ENCODE measurements at places on chromosomes 5 and 9. TPM values are rescaled to one million over a fixed set of nuclear protein-coding genes. Genes with fewer than 3 reads are reported as not detected.

The LOX gene
- total RNA-seq = 0.97 TPM

The SPTAN1 gene
- total RNA-seq = 74.6 TPM

The FGF18 gene
- total RNA-seq = not detected

DNA sequence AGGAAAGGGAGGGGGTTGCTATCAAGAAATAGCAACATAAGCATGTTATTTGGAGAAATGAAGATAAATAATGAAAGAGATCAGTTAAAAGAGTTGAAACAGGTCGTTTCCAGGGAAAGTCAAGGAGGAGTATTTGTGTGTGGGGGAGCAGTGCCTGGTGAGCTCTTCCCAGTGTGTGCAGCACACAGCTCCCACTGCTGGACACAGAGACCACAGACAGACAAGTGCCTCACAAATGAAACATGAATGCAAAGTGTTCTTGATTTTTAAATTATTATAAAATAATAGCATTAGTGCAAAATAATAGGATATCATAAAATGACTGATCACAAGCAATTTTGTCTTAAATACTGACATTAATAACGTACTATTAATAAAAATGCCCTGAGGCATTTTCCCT, 40.8 kb downstream of the LIFR start:
- no peak overlapping the region for H3K27ac ChIP-seq
- no peaks in the 10 kb centered on the region for H3K27me3 ChIP-seq
- no peak overlapping the region for H3K4me3 ChIP-seq
- no peaks in the 10 kb centered on the region for H3K36me3 ChIP-seq
- no peak for DNase-seq
- no peaks in the 10 kb centered on the region for H3K4me1 ChIP-seq

- no peaks in the 10 kb centered on the region for H3K4me1 ChIP-seq
- H3K4me3 ChIP-seq = no peak overlapping the region
- no peak for DNase-seq
- H3K27ac ChIP-seq = no peak overlapping the region
Observed at GRCh38 chr9:93020771-93021670, 37.5 kb upstream of the SUSD3 start.

The SH3GL2 gene
- 0.07 TPM for total RNA-seq

GRCh38 chr9:2560180-2560579, 61.4 kb upstream of the VLDLR start:
- no peaks in the 10 kb centered on the region for H3K27me3 ChIP-seq
- DNase-seq = no peak
- no peak overlapping the region for H3K4me3 ChIP-seq
- no peaks in the 10 kb centered on the region for H3K4me1 ChIP-seq

GRCh38 chr5:138466125-138466899, 1.0 kb downstream of the EGR1 start:
- peak; percentile 67 for DNase-seq
- peaks cover 11% of the 10 kb centered on the region for H3K4me1 ChIP-seq
- H3K27ac ChIP-seq = no peak overlapping the region
- peak overlapping the region; percentile 65 for H3K4me3 ChIP-seq

GRCh38 chr9:13716601-13717321, 437.3 kb upstream of the MPDZ start:
- H3K4me3 ChIP-seq = no peak overlapping the region
- H3K27ac ChIP-seq = peak overlapping the region; percentile 7
- H3K36me3 ChIP-seq = no peaks in the 10 kb centered on the region
- no peak for DNase-seq
- no peaks in the 10 kb centered on the region for H3K27me3 ChIP-seq

DNA sequence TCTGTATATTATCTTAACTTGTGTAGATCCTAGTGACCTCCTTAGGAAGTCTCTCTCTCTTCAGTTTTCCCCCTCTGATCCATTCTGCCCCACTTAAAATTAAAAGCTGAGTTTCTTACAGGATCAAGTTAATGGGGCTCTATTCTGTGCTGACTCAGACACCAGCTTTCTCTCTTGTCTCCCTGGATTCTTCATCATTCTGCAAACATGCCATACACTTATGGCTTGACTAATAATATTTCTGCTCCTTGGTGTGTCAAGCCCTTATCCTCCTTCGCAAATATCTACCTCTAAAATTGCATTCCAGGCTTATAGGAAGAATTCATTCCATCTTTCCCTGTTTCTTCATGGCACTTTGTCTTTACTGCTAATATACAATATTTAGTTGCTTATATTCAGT, 18.1 kb downstream of the LRRC70 start:
- no peak for DNase-seq
- no peaks in the 10 kb centered on the region for H3K36me3 ChIP-seq
- H3K27ac ChIP-seq = no peak overlapping the region
- peaks cover 4% of the 10 kb centered on the region for H3K4me1 ChIP-seq
- no peak overlapping the region for H3K4me3 ChIP-seq

The DENND4C gene
- total RNA-seq = 22.4 TPM

DNA sequence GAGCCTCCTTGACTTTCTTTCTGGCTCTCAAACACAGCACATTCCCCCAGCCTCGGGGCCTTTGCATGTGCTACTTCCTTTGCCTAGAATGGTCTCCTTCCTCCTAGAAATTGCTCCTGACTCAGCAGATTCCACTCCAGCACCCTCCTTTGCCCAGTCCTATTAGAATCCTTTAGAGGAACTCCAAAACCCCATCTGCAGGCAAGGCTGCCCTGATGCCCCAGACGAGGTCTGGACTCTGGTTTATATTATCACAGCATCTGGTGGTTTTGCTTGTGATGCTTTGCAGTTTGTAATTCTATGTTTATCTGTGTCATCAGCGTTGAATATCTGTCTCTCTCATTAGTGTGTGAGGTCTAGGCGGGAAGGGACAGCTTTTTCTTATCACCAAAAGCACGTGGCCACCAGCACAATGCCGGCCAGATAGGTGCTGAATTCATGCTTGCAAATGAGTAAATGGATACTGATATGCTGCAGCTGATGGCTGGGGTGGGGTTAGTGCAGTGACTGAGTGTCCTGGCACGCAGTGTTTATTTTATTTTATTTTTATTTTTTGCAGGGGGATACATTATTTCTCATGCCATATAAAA, 30.0 kb upstream of the ANKH start:
- H3K36me3 ChIP-seq = no peaks in the 10 kb centered on the region
- H3K4me1 ChIP-seq = no peaks in the 10 kb centered on the region
- no peaks in the 10 kb centered on the region for H3K27me3 ChIP-seq
- no peak overlapping the region for H3K27ac ChIP-seq
- H3K4me3 ChIP-seq = no peak overlapping the region
